Head of caudate nucleus (tissue), 42 donors: ENCODE measurements at places on chromosomes 11 and 22.

GRCh38 chr11:64216879-64217278 lies 9.1 kb downstream of the TRPT1 start:
- no peak for DNase-seq

GRCh38 chr11:33256031-33256812 lies 959 bp upstream of the HIPK3 start:
- no peak for DNase-seq

DNA sequence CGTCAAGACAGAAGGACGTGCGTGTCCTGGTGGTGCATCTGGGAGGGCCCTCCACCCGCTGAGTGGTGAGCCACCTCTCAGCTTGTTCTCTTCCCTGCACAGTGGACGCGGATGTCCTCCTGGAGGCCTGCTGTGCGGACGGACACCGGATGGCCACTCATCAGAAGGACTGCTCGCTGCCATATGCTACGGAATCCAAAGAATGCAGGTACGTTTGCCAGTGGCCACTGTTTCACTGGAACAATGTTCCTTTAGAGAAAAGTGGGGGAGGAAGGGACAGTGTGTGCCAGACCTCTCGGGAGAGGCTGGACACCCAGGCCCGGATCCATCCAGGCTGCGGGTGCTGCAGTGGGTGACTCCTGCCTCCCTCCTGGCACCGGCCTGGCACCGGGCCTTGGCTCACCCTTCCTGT lies 15.9 kb downstream of the FBLN1 start:
- no peak for DNase-seq

GRCh38 chr22:24232725-24233124 lies 12.2 kb downstream of the GGT5 start:
- no peak for DNase-seq

- DNase-seq, result no peak
Observed at GRCh38 chr11:122749005-122749687, 89.2 kb upstream of the CRTAM start.

GRCh38 chr22:30212363-30212995 lies 34.1 kb downstream of the LIF start:
- no peak for DNase-seq

DNA sequence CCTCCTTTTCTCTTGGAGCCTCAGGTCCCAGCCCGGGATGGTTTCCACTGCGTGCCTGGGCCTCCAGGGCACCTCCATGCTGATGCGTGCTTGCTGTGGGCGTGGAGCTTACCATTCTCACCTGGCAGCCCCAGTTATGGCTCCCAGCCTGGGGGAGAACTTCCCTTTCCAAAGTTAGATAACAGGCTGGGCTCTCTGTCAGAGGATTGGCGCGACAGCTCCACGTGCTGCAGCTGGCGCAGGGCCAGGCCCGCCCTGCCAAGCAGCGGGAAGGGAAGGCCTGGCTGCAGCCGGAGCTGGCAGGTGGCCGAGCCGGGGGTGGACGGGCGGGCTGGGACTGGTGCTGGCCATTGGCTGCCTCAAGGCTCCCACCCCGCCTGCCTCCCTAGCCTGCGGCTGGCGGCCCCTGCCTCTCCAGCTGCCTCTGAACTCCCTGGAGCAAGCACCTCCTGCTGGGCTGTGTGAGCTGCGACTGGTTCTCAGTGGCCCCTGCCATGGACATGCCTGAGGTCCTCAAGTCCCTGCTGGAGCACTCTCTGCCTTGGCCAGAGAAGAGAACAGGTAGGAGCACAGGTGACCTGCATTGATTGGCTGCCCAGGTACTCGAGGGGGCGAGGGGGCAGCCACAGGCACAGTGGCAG lies 14.6 kb upstream of the TEF start:
- peak; percentile 98 for DNase-seq
